ENCODE measurements at places on chromosomes 7 and 10.

DNA sequence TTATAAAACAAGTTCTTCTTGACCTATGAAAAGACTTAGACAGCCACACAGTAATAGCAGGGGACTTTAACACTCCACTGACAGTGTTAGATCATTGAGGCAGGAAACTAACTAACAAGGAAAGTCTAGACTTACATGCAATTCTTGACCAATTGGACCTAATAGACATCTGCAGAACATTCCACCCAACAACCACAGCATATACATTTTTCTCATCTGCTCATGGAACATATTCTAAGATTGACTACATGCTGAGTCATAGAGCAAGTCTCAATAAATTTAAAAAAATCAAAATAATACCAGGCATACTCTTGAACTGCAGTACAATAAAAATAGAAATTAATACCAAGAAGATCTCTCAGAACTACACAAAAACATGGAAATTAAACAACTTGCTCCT lies 219.5 kb upstream of the HPS1 start:
- DNase-seq = no peak

DNA sequence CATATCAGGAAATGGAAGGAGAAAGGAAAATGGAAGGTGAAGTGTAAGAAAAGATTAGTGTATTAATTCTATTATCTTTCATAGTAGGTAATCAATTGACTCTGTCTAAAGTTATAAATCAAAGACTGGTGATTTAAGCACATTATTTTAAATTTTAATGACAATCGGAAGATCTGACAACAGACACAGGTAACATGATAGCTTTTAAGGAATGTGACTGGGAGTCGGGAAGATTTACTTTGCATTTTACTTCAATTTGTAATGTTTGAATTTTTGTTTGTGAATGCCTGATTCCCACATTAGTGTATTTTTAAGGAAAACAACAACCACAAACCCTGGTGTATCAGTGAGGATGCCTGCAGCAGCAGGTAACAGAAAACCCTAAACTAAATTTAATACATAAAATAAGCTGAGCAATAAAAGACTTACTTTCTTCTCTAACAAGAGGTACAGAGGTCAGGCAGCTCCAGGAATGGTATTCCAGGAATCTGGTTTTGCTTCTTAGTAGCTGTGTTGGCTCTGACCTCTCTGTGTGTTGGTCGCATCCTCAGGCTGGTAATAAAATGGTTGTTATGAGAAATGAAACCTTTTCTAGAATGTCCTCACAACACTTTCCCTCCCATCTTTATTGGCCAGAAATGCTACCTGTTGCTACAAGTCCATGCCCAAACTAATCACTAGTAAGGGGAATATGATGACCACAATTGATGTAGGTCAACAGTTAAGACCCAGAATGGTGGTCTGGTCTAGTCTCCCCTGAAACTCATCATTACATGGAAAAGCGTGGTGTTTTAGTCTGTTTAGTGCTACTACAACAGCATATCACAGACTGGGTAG lies 12.2 kb downstream of the DNAJB9 start:
- no peak for DNase-seq

DNA sequence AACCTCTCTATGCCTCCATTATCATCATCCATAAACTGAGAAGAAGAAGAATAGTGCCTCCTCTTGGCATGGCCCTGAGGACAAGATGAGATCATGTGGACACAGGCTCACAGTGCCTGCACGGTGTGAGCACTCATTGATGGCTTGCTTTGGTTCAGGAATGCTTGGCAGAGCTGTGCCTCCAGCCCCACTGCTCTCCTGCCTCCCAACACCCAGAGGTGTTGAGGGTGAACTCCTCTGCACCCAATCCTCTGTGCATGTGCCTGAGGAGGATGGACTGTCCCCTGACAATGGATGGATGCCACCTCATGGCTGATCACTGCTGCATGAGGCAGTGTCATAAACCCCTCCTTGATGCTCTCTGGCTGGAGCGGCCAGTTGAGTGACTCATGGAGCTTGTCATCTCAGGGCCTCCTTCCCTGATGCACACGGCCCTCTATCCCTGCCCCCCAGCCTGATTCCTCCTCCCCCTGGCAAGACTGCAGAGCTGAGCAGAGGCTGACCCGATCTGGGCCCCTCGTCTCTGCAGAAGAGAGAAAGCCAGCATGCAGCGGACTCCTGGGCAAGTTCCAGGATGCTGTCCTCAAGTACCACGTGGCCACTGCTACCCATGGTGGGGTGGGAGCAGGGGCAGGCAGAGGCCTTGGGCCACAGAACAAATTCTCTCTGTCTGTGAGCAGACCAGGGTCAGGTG lies 136.3 kb downstream of the KCNMA1 start:
- DNase-seq = no peak

DNA sequence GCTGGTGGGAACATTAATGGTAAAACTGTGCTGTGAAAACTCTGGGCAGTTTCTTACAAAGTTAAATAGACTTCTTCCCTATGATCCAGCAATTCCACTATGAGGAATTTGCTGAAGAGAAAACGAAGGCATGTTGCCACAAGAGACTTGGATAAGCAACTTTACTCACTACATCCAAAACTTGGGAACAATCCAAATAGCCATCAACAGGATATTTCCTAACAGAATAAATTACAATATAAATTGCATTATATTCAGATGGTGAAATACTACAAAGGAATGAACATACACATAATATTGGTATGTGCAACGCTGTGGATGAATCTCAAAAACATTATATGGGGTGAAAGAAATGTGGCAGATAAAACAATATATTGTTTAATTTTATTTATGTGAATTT lies 21.4 kb upstream of the MKI67 start:
- no peak for DNase-seq

GRCh38 chr7:103686763-103687162 lies 240.8 kb upstream of the SLC26A5 start:
- no peak for DNase-seq

GRCh38 chr7:83925860-83926259 lies 268.7 kb downstream of the SEMA3A start:
- DNase-seq = no peak

GRCh38 chr7:780516-780915 lies 51.8 kb upstream of the SUN1 start:
- DNase-seq = no peak

DNA sequence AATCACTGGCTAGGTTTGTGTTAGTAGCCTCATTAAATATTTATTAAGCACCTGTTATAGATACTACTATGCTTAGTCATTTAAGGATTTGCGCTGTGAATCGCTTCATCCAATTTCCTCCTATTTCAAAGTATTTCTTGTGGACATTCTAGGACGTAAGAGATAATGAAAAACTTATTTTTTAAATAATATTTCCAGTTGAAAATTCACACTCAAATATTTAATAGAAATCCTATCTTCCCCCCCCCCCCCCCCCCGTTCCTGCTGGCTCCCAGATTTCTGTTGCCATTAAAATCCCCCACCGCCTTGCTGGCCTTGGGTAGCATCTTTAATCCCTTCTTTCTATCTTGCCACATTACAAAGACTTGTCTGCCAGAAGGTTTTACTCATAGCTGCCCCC lies 6.0 kb downstream of the INSYN2A start:
- DNase-seq = no peak

DNA sequence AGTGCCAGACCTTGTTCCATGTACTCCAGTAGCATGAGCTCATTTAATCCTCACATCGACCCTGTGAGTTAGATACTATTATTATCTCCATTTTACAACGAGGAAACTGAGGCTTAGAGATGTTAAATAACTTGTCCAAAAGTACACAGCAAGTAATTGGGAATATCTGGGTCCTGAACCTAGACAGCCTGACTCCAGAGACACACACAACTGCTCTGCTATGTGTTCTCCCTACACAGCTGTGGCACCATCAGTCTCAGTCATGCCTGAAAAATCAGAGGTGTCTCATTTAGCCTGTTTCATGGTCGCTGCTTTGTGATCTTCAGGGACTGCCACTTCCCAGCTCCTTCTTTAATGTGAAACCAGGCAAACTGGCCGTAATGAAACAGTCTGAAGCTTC lies 56.5 kb downstream of the COL1A2 start:
- DNase-seq = no peak

DNA sequence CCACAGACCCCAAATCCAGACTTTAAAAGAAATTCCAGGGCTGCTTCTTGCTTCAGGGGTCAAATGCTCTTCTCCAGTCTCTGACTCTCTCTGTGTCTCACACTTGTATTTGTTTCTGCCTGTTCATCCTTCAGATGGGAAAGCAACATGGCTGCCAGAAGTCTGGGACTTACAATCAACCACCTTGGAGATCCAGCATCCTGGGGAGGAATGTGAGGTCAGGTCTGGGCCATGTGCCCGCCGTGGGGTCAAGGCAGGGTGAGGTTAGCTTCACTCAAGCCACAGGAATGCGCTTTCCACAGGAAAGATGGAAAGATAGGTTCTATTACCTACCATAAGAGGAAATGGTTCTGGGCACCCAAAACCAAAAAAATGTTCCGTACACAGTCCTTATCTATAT lies 34.3 kb upstream of the NPVF start:
- no peak for DNase-seq

DNA sequence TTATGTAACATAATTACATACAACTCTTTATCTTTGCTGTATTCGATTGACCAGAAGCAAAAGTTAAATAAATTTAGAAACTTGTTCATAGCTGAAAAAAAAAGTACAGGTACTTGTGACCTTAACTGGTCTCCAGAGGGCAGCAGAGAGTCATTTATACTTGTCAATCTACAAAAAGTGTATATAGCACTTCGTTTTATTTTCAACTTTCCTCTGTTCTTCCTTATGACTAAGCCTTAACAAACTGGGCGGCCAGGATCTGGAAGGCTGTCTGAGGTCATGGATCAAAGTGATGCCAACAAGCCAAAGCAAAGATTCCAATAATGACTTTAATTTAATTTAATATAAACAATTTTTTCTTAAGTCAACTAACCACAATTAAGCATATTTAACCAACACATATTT lies 29.8 kb downstream of the C10orf67 start:
- no peak for DNase-seq

DNA sequence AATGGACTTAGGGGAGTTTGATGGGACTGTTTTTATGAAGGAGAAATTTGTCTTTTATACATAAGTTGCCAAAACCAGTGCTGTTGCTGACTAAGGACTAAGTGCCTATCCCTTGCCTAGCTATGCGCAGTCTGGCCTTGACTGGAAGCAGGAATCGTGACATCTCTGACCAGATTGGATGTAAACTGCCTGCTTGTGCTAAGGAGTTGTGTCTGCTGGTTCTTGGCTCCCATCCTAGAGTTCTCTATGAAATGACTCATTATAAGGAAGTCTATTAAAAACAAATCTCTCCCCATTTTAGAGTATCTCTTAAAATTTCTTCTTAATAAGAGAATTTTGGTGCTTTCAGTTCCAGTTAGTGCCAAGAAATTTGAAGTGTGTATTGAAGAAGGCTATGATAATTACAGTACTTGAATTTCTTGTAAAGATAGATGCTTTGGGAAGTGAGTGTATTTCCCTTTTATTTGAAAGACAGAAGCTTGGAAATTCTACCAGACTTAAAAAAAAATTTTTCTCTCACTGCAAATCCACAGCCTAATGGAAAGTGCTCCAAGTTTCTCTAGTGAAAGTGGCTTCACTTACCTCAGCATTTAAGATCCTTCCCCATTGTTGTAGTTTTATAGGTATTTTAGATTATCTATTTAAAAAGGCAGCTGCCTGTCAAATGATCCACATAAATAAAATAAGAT lies 77.6 kb downstream of the BICC1 start:
- DNase-seq = peak; percentile 27

GRCh38 chr7:92409357-92409756 lies 37.9 kb upstream of the GATAD1 start:
- DNase-seq = no peak

- no peak for DNase-seq
These were observed 38.0 kb downstream of the MARCHF5 start for GRCh38 chr10:92328993-92329392.

DNA sequence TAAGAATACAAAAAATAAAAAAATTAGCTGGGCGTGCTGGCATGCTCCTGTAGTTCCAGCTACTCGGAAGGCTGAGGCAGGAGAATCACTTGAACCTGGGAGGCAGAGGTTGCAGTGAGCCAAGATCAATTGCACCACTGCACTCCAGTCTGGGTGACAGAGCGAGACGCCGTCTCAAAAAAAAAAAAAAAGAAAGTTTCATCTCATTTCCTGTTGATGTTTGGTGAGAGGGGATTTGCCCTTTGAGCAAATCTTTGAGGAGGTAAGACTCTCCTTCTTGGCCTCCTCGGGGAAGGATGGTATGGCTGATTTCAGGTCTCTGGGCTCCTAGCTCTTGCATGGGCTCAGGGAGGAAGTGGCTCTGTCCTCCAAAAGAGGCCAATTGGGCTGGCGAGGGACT lies 3.6 kb upstream of the GRID2IP start:
- no peak for DNase-seq

DNA sequence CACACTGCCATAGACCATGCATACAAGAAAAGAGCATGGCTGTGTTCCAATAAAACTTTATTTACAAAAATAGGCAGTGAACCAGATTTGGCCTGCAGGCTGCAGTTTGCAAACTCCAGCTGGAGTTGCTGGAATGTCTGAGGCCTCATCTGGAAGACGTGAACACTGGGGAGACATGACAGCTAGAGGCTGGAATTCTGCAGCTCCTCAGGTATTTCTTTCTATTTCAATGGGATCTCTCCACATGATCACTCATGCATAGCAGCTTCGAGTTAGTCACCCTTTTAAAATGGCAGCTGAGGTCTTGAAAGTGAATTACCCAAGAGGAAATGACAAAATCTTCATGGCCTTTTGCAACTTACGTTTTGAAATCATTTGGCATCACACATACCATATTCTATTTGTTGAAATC lies 52.6 kb upstream of the BET1 start:
- DNase-seq = no peak

DNA sequence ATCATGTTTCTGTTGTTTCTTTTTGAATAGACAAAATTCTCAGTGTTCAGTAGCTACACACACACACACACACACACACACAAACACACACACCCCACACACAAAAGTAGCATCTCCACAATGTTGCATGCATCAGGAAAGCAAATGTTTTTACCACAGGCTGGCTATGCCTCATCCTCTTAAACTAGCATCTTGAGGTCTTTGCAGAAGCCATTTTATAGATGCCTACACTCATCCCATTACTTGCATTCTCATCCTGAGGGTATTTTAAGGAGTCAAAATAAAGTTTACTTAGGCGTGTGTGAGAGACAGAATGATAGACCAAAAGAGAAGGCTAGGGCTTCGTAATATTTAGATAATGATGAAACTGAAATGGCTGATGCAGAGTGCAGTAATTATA lies 7.9 kb upstream of the INHBA start:
- no peak for DNase-seq

DNA sequence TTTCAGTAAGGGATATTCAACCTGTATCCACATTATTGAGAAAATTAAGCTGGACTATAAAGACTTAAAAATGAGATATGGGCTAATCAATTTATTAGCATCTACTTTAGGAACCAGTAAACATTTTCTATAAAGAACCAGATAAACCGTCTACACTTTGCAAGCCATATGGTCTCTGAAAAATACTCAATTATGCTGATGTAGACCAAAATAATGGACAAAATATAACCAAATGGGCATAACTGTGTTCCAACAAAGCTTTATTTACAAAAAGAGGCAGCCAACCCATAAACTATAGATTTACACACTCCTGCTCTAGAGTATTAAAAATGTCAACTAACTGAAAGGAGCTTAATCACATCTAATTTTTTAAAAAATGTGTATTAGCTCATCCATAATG lies 42.3 kb downstream of the TNPO3 start:
- no peak for DNase-seq

Measured in HS-27A (cell line).